ENCODE measurements at places on chromosomes 13 and 19.

- no peak for DNase-seq
These were observed 867 bp upstream of the ZNF613 start for GRCh38 chr19:51926426-51926783.

DNA sequence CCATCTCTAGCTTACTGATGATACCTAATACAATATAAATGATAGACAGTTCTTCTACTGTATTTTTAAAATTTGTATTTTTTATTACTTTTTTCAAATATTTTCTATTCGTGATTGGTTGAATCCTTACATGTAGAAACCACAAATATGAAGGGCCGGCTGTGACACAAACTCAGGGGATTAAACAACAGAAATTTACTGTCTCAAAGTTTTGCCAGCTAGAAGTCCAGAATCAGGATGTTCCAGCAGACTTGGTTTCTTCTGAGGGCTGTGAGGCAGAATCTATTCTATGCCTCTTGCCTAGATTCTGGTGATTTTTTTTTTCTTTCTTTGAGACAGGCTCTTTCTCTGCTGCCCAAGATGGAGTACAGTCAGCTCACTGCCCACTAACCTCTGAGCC, 13.8 kb downstream of the FPR1 start:
- no peak for DNase-seq

DNA sequence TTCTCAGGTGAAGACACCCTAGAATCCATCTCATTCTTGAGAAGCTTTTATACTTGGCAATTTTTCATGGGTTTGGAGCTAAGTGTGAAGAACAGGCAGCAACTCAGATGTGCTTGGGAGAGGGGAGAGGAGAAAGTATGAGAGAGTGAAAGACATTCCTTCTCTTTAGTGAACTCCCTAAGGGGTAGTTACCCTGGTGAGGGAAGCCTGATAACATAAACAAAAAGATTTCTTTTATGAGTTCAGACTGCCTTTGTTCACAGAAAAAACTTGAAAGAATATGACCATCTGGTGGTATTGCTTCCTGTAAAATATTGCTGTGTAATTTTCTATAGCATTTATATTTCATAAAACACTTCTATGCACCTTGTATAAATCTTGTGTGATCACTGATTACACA, at the start of gene STOML3:
STOML3 (minus strand) TSS at position 139 of the 400 bp plus-strand sequence; CDS start at position 29, 110 bp downstream.
- no peak for DNase-seq

- DNase-seq: no peak
These were observed 363.2 kb downstream of the GPC6 start for GRCh38 chr13:93589788-93590187.

DNA sequence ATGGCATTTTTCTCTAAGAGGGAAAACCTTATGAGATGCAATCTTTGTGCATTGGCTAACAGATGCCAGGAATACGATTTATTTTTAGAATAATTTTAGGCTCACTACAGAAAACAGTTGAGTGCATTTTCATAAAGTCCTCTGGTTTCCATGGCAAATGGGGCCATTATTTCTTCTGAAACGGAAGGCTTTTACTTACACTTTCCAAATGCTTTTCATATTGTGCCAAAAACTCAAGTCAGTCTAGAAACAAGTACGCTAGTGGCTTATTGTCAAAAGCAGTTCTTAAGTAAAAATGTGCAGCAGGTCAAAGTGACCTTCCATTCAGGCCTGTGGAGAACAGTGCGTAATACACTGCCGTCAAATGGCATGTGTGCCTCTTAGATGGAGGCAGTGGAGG, 628.7 kb downstream of the EFNB2 start:
- DNase-seq: no peak

DNA sequence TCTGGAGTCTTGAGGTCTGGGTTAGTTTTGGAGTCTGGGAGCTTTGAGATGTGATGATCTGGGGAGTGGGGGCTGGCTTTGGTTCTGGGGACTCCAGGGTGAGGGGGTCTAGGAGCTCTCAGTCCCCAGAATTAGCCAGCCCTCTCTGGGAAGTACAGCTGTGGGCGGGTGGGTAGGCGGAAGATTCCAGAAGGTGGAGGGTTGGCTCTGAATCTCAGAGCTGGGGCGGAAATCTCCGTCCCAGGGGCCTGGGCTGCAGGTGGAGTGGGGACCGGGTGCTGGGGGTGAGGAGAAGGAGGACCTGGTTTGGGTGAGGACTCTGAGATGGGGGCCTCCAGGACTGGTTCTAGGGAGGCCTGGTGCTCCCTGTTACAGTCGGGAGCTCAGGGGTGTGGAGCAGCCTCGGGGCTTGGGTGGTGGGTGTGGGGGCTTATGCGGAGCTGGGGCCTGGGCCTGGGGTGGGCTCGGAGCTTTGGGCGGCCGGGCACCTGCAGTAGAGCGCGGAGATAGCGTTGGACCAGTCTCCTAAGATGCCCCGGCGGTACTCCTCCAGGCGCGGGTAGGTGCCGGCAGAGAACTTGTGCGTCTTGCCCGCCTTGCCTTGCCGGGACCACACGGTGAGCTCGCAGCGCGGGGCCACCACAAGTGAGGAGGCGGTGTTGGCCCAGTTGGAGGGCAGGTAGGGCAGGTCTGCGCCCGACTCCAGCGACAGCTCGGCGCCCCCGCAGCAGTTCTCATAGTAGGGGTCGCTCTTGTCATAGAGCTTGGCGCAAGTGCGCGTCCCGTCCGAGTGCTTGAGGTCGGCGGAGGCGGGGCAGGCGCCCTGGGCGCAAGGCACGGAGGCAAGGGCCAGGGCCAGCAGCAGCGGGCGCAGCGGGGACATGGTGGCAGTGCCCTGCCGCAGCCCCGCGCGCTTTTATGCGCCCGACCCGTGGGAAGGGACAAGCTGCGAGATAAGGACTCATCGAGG, at the start of gene SYCN:
SYCN (minus strand) TSS at position 892 of the 970 bp plus-strand sequence; CDS start at position 883, 9 bp downstream.
- DNase-seq: no peak
